ENCODE measurements at places on chromosomes 2 and 18. TPM values are rescaled to one million over a fixed set of nuclear protein-coding genes. Genes with fewer than 3 reads are reported as not detected.

SERPINB7 gene
- not detected for total RNA-seq

GRCh38 chr2:234249873-234250272 is 199.4 kb downstream of the SPP2 start:
- no peak for DNase-seq

GRCh38 chr2:63792530-63792929 is 49.2 kb upstream of the UGP2 start:
- DNase-seq = no peak

DNA sequence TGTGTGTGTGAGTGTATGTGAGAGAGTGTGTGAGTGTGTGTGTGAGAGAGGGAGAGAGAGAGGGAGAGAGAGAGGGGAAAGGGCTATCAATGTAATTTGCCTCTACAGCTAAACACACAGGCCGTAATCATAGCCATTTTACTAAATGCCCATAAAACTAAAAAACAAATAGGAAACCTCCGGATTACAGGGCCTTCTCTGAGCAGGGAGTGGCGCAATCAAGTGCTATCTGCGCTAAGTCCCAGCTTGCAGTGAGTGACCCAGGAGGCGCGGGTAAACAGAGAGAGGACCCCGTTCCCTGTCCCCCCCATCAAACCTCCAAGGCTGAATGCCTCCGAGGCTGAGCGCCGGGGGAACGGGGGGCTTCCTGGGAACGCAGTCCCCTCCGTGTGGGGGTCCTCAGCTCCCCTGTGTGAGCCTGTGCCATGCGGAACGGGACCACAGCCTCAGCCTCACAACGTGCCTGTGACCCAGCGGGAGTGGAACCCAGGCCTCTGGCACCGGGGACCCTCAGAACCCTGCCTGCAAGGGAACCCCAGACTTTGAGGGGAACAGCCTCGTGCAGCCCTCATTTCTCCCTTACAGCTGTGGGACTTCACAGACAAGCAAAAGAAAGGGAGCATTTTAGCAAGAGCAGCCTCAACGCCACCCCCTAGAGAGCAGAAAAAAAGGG is 54.7 kb upstream of the ID2 start:
- no peak for DNase-seq

DNA sequence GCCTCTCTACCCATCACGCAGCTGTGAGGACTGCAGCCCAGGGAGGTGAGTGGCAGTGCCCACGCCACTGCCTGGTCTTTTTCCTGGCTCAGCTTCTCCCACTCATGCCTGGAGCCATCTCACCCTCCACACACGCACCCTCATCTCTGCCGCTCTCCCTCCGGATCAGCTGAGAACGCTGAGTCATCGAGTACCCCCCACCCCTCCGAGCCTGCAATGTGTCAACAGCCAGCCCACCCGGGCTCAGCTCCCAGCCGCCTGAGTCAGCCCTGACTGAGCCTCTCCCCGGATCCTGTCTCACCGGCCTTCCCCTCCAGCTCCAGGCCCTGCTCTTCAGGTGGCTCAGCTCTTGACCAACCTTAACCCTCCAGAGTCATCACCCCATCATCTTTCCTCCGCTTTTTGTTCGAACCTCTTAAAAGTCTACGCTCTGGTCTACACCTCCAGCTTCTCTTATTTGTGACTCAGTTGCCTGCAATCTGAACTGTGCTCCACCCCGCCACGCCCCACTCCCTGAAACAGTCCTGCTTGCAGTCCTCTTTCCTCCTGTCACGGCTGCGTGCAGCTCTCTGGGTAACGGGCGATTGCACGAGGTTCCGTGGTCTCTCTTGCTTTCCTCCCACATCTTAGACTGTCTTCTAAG is 94.4 kb upstream of the ASAP2 start:
- no peak for DNase-seq

DNA sequence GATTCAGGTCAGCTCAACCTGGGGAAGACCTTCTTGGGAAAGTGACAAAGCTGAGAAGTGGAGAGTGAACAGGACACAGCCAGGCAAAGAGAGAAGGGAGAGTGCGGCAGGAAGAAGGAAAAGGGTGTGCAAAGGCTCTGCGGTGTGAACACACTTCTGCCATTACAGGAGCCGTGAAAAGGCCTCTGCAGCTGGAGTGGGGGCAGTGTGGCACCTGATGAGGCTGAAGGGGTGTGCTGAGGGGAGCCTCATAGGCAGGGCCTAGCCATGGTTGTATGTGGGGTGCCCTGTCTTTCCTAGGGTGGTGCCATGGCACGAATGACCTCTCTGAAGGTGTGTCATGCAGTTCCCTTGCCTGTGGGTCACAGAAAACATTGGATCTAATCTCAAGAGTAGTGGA is 347.6 kb downstream of the CYRIA start:
- DNase-seq = no peak

DNA sequence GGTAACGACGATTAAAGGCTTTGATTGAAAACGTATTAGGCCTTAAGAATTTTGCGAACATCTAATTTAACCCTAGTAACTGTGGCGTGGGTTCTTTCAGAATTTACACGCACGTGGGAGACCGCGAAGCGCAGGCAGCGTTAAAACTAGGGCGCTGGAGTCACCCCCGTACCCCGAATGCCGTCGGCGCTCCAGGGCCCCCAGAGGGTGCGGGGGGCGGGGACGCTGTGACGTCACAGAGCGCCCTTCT is 673 bp upstream of the SMCHD1 start:
- DNase-seq = no peak

DNA sequence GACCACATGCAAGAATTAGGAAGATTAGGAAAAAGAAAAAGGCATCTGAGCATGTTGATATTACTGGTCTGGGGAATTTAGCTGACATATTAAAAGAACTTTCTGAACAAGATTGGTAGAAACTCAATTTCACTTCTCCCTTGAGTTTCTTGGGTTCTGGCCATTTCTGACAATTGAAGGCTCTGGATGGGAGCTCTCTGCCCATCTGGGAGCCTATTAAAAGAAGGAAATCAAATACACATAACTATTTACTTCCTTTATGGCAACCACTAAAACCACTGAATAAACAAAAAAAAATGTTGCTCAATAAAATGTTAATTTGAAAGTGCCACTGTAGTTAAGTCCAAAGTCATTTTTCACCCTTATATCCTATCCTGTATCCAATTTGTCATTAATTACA is 216.8 kb upstream of the HNMT start:
- no peak for DNase-seq

MTHFD2 gene
- 193 TPM for total RNA-seq

GRB14 gene
- total RNA-seq = 14.9 TPM

DNA sequence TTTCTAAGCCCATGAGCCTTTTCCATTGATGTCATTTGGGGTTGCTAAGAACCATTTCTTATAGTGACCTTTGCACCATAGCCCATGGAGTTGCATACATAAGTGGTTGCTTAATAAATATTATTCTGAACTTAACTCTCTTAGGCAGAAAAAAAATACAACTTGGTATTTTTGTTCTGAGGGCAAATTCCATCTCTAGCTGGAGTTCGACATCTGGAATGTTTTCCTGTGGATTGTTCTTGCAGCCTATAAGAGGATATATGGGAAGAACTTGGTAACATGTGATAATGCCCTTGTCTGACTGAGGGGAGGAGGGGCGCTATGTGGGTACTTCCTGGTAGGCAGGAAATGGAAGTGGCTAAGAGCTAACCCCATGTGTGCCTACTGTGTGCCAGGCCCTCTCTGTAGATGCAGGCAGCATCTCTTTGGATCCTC is 20.7 kb downstream of the IGFBP2 start:
- no peak for DNase-seq

SKA1 gene
- total RNA-seq = 15.7 TPM

GRCh38 chr18:79954791-79955190 is 3.3 kb upstream of the SLC66A2 start:
- DNase-seq = no peak

DNA sequence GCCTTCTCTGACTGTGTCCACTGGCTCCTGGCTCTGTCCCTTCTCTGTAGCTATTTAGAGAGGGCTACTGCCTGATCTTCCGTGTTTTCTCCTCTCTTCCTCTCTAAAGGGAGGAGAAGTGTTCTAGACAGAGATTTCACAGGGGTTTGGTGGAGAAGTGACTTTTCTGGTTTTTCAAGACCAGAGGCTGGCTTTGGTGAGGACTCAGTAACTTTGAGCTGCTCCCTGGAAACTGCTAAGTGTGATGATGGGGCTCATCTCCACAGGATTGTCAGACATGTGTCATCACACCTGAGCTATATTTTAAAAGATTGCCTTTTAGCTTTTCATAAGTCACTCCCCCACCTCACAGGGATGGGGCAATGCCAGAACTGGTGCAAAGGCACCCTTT is 6.2 kb downstream of the MAL start:
- DNase-seq = no peak

DNA sequence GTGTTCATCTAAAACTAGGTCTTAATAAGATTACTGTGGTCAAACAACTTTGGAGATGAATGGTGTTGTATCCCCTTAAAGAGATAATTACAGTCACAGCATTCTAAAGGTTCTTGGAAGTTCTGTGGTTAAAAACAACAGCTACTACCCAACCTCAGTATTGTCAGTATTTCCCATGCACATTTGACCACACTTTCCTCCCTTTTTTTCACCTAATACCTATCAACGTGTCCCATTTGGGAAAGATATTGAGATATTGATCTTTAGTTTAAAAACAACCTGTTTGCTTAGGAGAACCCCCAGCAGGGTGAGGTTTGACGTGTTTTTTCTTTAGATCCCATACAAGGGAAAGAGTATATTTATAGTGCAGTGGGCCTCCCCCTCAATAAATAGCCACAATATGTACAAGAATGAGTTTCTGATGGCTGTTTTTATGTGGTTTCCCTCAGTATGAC is 65.6 kb downstream of the WDR7 start:
- DNase-seq = no peak

RFX8 gene
- total RNA-seq = 0.21 TPM

HES6 gene
- total RNA-seq = 52.1 TPM

AOX1 gene
- 5.4 TPM for total RNA-seq

CABYR gene
- total RNA-seq = 19.3 TPM

GRCh38 chr2:9763356-9764152 is 79.7 kb upstream of the TAF1B start:
- DNase-seq = no peak

DNA sequence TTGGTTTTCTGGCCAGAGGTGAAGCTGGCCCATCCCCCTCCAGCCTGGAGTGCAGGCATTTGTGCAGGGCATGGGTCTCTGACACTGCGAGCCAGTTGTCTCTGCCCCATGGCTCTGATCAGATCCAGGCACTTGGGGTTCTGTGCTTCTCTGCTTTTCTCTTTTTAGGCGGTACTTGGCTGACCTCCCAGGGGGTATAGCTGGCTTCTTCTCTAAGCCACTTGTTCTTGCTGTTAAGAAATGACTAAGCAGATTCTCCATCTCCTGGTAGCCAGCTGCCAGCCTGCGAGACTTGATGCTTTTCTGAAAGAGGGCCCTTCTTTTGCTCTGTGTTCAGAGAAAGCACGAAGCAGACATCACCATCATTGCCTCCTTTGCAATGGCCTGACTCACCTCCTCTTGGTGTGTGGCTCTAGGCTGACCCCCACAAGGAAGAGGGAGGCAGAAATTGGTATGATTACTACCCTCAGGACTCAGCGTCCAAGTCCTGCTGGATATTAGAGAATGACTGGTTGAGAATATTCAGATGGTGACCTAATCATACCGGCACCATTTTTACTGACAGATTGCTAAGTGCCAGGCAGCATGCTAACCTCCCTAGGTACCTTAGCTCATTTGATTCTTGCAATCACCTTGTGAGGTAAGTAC is 32.7 kb downstream of the TNP1 start:
- no peak for DNase-seq

DNA sequence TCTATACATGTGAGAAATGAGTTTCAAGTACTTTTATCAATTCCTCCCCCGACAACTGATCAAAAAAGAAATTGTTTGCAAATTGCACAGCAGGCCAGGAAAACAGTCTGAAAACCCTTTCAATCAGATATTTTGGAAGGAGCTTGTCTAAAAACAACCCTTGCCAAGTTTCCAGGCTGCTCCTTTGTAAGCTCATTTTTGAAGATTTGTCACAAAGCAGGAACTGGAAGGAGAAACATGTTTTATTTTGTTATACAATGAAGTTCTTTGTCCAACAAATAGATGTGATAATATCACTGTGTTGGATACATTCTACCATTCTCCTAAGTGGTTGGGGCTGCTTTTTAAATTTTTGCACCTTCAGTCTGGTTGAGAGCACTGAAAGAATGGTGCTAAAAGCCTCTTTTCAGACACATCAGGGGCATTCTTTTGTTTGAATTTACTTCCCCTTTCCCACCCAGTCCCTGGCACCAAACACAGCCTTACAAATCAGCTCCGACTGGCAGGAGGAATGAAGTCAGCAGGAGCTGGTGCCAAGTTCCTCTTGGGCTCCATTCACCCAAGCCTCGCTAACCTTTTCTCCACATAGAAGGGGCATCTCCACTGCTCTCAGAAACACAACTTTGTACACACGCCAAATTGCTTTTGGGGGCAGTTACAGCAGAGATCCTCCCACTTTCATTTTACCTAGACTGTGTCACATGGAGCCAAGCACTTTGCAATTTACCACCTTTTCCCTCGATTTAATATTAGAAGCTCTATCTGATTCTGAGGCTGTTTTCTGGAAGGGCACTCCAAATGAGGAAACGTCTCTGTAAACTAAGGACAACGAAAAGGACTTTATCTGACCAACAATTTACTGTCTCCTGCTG is 88.0 kb downstream of the C1D start:
- no peak for DNase-seq

GRCh38 chr2:170465241-170465640 is 249.9 kb upstream of the SP5 start:
- DNase-seq = no peak

- DNase-seq = no peak
Measured at GRCh38 chr2:9264301-9264700, 57.7 kb downstream of the ASAP2 start.

RAPGEF4 gene
- total RNA-seq = 0.78 TPM

Measured in WTC11 (cell line).